ENCODE measurements at places on chromosomes 2 and 18.

DNA sequence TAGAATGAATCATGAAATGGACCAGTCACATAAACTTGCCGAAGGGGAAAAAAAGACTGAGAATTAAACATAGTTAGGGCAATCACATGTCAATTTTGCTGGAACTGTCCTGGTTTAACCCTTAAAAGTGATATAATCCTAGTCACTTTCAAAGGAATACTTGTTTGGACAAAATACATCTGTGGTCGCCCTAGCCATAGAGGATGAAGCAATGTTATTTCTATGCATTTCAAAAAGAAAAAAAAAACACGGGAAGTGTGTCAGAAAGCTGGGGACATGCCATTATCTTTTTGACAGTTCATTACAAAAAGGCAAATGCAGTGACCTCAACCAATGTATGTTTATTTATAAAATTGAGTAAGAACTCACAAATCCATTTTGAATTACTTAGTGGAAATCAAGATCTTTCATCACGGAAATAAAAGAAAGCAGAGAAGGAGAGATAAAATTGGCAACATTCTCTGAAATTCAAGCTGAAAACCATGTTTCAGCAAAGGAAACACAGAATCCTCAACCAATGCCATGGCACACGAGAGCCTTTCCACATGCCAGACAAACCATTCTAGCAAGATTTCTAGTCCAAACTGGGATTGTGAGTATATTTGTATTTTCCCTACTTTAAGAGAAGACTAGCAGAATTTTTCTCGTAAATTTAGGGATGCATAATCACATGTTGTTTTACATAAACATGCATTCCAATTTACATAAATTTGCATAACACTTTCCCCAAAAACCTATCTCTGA, 854.3 kb upstream of the ACVR2A start:
- no peak for DNase-seq

GRCh38 chr2:4258563-4258962, 555.2 kb downstream of the DCDC2C start:
- DNase-seq, result peak; percentile 35

DNA sequence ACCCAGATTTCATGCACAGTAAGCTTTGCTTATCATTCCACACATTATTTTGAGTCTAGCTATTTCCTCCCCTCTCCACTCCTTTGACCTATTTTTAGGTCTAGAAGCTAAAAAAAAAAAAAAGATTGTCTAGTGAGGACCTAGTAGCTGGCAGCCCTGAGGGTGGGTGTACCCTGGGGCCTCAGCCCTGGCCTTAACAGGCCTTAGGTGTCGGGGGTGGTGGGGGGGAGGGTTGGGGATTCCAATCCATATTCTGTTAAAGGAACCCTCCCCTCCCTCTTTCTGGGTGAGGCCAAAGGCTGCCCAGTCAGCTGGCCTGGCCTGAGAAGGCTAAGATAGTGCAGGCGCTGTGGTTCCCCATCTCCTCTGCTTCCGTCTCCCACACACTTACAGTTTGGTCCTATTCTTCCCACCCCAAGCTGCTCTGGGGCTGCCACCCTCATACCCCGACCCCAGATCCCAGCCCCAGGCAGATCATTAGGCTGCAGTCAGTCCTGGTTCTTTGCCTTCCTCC, 65.5 kb upstream of the HK2 start:
- DNase-seq, result no peak

- no peak for DNase-seq
Observed at GRCh38 chr2:186748354-186748753, 54.5 kb downstream of the FAM171B start.

DNA sequence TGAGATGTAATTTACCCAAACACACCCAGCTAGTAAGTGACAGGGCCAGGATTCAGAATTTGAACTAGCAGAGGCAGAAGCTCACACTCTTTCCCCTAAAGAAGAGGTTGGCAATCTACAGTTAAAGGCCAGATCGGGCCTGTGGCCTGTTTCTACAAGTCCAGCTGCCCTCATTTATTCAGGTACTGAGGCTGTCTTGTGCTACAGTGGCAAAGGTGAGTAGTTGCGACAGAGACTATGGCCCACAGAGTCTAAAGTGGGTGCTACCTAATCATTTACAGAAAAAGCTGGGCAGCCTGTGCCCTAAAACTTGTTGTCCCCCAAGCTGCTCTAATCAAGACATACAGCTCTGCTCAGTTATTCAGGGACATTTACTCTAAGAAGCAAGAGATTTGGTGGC, 86.8 kb downstream of the RTN4 start:
- DNase-seq, result no peak

DNA sequence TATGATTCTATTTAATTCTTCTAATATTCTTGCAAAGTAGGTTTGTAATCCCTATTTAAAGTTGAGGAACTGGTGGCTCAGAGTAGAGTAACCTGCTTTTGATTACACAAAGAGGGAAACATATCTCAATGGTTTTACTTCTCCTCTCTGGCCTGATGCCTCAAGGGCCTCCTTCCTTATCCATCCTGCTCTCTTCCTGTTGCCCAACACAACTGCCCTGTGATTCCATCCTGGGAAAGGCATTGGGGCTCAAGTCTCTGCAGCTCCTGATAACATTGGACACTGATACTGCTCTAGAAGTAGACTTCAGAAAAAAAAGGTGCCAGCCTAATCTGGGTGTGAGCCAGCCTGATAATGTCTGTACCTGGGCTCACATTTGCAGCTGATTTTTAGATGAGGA, 75.8 kb downstream of the RDH14 start:
- no peak for DNase-seq

DNA sequence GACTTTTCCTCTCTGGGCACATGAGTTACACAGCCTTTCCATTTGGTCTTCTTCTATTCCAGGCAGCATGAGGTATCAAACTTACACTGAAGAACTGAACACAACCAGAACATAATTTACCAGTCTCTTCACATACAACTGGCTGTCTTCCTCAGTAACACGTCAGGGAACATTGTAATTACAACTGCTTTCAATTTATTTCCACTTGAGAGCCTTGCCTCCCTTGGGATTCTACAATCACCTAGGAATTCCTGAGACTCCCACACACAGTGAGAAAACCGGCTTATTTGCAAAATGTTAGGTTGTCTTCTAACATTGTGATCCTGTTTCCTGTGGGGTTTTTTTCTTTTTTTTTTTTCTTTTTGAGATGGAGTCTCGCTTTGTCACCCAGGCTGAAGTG, 149.9 kb downstream of the TMX3 start:
- DNase-seq, result no peak

- DNase-seq, result no peak
Observed at GRCh38 chr2:158214431-158214830, 112.8 kb downstream of the UPP2 start.

GRCh38 chr2:37781028-37781427, 109.6 kb upstream of the CDC42EP3 start:
- DNase-seq, result no peak

DNA sequence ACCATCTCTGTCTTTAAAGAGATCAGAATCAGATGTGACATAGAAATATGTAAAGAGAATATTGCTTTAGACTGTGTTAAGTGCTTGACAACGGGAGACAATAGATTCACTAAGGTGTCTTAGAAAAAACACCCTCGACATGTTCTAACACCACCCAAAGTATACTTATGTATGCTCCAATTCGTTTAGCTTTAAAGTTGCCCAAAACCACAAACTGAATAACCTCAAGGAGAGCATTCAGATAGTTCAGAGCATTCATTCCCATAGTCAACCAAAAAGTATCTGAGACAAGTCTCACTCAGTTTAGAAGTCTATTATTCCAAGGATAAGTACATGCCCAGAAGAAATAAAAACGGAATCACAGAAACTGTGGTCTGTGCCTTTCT, 96.4 kb downstream of the KYNU start:
- DNase-seq, result no peak

- no peak for DNase-seq
Observed at GRCh38 chr2:76187415-76187814, 476.7 kb upstream of the GCFC2 start.

DNA sequence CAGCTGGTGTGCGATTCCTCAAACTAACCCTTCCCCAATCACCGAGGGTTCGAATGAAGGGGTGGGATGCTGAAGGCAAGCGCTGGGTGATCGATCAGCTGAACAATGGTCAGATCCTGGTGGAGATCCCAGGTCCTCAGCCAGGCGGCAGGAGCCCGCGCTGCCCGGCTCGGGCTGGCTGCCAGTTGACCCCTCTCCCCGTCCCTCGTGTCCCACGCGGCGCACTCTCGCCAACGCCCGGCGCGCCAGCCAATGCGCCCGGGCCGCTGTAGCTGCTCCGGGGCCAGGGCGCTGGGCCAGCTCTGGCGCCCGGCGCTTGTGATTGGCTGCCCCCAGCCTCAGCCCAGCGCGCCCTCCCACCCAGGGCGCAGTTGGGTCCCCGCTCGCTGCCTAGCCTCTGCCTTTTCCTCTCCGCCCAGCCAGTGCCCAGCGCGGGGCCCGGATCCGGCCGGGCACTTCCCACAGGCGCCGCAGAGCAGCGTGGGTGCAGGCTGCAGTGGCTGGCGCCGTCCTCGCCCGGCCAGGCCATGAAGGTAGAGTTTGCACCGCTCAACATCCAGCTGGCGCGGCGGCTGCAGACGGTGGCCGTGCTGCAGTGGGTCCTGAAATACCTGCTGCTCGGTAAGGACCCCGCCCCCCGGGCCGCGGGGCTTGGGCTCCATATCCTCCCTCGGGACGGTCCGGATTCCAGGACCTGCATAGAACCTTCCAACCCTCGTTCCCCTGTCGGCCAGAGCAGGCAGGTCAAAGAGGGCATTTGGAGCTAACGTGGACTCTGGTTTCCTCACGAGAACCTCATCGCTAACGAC, at the start of gene MOGAT1:
MOGAT1 (plus strand) TSS at position 400 of the 809 bp plus-strand sequence; CDS start at position 528, 128 bp downstream.
- DNase-seq, result peak; percentile 16

GRCh38 chr2:217142649-217143266, 282.9 kb upstream of the TNP1 start:
- DNase-seq, result no peak

DNA sequence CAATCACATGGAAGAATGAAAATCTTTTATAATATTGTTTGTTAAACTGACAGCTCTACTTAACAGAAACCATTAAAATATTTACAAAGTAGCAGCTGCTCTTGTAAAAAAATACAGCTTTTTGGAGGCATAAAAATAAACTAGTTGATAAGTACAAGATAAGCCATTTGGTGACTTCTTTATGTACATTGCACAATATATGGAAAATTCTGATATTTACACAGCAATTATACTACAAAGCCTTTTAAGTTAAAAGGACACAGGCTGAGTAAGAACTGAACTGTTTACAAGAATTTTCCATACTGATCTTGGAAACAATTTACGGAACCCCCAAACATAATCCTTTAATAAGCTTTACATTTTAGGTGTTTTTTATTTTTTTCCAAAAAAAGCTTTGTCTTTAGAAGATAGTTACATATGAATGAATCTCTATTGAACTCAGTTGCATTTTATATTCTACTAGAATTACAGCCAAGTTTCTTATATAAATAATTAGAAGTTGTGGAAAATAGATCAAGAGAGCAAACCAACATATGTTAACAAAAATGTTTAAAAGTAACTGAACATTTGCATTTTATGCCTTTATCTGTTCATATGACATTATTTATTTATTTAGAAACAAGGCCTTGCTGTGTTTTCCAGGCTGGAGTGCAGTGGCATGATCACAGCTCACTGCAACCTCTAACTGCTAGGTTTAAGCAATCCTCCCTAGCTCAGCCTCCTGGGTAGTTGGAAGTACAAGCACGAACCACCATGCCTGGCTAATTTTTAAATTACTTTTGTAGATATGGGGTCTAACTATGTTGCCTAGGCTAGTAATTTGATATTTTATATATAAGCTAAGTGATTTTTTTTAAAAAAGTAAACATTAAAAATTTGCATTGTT, 142.5 kb downstream of the OTX1 start:
- DNase-seq, result peak; percentile 1

DNA sequence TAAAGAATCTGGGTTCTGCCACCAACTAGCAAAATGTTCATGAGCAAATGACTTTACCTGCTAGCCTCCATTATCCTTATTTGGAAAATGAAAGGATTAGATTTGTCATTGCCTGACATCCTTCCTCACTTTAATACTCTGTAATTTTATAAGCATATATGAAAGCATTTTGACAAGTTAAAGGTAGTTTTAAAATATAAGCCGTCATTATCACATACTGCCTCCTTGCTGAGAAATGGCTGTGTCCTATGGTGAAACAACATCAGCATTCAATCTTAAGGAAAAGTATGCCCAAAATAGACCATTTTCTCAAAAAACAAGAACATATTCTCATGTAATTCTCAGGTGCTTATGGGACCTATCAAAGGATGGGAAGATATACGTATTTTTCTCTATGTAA, 461.2 kb downstream of the SUCLG1 start:
- no peak for DNase-seq

GRCh38 chr18:40066368-40066767, 1888.7 kb upstream of the PIK3C3 start:
- DNase-seq, result no peak

Measured in NCI-H510A (cell line).